Activated naive CD4-positive, alpha-beta T cell treated with anti-CD3 and anti-CD28 coated beads, Interleukin-2, amount 50 U/mL, for 72 hours (primary cell): ENCODE measurements at places on chromosomes 7 and 10.

DNA sequence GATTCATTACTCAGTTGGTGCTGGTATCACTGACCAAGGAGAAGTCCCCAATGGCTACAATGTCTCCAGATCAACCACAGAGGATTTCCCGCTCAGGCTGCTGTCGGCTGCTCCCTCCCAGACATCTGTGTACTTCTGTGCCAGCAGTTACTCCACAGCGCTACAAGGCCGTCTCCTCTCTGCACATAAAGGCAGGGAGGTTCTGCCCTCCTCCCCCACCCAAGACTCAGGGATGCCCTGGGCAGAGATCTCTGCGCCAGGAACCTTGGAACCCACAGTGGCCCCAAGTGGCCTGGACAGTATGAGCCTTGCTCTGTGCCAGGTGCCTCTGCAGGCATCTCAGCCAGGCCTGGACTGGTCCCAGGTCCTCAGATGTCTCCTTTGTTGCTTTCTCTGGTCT lies 193.4 kb upstream of the PRSS58 start:
- no peak for DNase-seq

- DNase-seq = no peak
Observed at GRCh38 chr7:83575436-83575835, 73.5 kb downstream of the SEMA3E start.

- peak; percentile 79 for DNase-seq
Observed at GRCh38 chr10:80664071-80664680, 126.5 kb downstream of the SH2D4B start.

DNA sequence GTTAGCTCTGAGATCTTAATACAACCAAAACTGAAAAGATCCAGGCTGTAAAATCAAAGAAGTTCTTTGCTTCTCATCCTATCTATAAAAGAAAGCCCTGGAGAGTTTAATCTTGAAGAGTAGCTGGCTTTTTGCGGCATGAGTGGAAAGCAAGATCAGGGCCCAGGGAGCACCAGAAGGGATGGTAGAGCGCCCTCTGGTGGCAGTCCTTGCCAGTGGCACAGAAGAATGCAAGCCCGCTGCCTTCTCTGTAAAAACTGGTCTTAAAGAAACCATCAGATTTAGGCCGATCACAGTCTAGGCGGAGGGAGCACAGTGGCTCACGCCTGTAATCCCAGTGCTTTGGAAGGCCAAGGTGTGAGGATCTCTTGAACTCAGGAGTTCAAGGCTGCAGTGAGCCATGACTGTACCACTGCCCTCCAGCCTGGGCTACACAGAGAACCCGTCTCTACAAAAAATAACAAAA lies 35.6 kb downstream of the CPN1 start:
- DNase-seq = peak; percentile 70

DNA sequence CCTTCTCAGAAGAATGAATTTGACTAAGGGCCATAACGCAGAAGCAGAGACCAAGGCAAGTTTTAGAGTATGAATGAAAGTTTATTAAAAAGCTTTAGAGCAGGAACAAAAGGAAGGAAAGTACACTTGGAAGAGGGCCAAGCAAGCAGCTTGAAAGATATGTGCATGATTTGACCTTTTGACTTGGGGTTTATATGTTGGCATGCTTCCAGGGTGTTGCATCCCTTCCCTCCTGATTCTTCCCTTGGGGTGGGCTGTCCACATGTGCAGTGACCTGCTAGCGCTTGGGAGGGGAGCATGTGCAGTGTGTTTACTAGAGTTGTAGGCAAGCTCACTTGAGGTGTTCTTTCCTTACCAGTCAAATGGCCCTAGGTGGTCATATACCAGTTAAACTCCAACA lies 37.9 kb upstream of the LRRN3 start:
- DNase-seq = no peak

GRCh38 chr7:1642291-1642731 lies 27.8 kb upstream of the ELFN1 start:
- DNase-seq = no peak

GRCh38 chr10:29615195-29615594 lies 19.6 kb downstream of the SVIL start:
- DNase-seq = no peak
